ENCODE measurements at places on chromosomes 11 and 22.
A peak's percentile ranks its signal among the peaks of the same experiment; 100 is the strongest.

DNA sequence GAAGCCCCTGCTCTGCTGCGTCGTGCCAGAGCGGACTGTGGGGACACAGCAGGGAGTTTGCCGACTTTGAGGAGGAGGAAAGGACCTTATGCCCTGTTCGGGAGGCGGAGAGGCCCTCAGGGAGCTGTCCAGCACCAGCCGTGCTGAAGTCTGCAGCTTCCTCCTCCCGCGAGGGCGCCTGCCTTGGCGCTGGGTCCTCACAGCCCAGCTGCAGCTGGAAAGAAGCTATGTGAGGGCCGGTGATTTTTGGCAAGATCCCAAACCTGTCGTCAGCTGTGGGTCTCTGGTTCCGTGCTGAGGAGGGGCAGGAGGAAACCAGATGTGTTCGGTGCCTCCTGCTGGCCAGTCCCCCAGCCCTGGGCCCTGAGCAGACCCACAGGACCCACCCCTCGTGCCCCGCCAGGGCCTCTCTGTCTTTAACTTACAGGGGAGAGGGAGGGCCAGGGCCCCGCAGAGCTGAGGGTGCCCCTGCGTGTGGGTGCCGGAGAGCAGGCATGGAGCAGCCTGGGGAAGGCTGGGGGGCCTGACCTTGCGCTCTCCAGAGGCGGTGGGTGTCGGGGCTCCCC is 12.0 kb downstream of the BRSK2 start:
- DNase-seq = peak; percentile 25

DNA sequence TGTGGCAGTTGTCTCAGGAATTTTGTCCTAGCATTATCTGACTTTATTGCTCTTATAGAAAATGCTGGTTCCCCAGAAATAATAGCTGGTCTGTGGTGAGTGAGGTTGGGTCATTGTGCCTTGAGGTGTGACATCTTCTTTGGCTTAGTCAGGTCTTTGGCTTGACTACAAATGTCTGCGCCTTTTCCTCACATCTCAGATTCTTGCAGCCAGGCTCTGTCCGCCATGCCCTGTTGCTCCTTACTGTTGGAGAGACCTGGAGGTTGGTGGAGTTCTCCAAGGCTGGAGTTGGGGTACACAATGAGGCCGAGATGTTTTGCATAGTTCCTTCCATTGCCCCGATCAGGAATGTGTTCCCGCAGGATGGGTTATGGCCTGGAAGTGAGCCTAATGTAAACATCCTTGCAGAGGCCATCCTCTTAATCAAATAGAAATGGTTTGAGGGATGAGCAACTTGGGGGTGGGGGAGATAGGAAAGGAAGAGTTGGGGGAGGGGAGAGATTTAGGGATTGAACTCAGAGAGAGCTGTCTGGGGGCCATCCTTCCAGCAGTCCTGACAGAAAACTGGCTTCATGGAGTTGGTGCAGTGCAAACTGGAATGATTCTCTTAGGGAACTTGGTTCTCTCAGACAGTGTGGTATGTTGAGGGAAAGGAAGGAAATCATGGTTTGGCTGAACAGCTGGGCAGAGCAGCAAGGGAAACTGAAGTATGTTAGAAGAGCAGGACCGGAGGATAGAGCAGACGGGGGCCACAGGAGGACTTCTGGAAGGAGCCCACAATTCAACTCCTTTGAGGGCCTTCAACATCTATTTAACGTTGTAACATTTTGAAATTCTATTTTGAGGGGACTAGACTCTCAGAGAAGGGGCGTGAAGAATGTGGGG is 49.9 kb downstream of the ZBTB16 start:
- no peak for DNase-seq

DNA sequence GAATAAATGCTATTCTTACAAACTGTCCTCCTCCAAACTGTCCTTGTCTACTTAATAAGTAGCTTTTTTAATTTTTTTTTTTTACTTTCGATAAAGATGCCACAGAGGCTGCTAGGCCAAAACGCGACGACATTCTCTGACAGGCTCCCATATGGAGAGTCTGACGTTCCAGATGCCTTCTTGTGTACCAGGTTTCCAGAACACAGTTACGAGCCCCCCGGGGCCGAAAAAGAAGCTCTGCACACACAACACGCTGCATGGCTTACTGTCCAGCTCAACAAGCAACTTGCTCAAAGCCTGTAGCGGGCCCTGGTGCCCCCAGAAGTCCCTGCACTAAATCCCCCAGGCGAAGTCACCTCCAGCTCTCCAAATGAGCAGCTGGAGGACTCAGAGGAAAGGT is 39.3 kb downstream of the LARGE1 start:
- DNase-seq = no peak

GRCh38 chr11:29507376-29507775 is 509.5 kb downstream of the KCNA4 start:
- DNase-seq = no peak

GRCh38 chr22:36332623-36333332 is 55.0 kb downstream of the MYH9 start:
- DNase-seq = peak; percentile 77

DNA sequence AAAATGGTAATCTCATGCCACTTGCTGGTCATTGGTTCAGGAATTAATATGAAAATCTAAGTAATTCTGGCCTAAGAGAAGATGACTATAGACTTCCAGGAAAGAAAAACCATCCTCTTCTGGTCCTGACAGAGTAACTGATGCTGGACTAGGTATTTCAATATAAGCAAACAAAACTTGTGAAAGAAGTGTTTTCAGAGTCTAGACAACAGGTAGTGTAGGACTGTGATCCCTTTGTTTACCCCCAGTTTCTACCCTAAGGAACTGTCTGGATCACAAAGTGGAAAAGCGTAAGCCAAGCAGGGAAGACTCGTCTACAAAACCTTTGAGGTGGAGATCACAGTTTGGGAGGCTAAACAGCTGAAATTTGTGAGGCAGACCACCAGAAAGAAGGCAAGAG is 30.4 kb upstream of the ARL14EP start:
- no peak for DNase-seq

GRCh38 chr22:17853073-17853472 is 78.8 kb upstream of the BID start:
- no peak for DNase-seq

GRCh38 chr22:31120230-31120629 is 2.5 kb upstream of the INPP5J start:
- DNase-seq = no peak

- DNase-seq = peak; percentile 23
Observed at GRCh38 chr22:19523240-19524169, 705 bp downstream of the CLDN5 start.

- DNase-seq = no peak
Observed at GRCh38 chr22:46727813-46728364, 10.2 kb downstream of the CERK start.

- no peak for DNase-seq
Observed at GRCh38 chr22:19803736-19804267, 43.2 kb downstream of the TBX1 start.

DNA sequence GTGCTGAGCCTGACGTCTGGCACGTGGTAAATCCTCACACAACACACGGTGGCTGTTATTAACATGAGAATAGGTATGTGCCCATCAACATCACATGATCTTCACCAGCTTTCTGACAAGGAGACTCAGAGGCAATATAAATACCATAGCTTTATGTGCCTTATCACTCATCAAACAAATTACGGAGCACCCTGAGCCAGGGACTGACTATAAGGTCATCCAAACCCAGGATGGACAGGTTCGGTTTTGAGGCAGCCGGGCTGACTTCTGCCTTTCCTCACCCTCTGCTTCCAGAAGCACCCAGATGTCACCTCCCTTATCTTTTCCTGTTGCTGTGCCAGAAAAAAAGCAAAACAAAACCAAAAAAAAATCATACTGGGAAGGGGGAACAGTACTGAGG is 5.7 kb upstream of the PLAAT3 start:
- no peak for DNase-seq

DNA sequence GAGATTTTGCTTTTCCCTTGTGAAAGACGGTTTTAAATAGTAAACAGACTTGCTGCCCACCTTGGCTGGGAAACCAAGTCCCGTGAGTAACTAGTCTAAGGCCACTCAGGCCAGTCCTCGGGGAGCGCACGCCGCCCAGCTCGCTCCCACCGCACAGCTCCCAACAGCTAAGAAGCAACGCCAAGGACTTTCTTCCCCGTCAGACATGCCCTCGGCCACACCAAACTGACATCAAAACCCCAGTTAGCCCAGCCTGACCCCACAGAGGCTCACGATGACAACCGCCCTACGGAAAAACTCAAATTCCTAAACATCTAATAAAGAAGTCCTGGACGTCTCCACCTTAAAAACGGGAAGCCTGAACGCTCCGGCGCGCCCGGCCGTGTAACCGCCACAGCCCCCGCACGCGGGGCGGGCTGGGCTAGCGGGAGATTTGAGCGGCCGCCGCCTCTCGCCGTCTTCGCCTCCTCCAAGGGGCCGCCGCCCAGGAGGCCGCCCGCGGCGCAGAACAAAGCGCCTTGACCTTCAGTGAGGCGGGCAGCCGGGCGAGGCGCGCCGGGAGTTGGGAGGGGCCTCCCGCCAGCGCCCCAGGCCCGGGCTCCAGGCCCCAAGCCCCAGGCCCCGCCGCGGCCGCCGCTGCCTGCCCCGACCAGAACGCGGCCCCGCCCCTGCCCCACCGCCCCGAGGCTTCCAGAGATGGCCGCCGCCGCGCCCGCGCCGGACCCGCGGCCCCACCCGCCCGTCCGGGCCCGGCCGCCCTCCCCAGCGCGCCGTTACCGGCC is 486 bp downstream of the NAP1L4 start:
- DNase-seq = peak; percentile 81

- no peak for DNase-seq
Observed at GRCh38 chr22:26568207-26568706, 21.7 kb downstream of the TPST2 start.

DNA sequence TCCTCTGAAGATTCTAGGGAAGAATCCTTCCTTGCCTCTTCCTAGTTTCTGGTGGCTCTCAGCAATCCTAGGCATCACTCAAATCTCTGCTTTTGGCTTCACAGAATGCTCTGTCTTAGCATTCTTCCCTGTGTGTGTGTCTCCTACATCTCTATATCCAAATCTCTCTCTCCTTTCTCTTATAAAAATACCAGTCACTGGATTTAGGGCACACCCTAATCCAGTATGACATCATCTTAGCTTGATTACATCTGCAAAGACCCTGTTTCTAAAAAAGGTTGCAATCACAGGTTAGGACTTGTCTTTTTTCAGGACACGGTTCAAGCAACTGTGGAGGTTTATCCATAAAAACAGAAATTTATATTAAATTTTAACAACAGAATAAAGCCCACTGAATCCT is 54.4 kb downstream of the NARS2 start:
- no peak for DNase-seq

DNA sequence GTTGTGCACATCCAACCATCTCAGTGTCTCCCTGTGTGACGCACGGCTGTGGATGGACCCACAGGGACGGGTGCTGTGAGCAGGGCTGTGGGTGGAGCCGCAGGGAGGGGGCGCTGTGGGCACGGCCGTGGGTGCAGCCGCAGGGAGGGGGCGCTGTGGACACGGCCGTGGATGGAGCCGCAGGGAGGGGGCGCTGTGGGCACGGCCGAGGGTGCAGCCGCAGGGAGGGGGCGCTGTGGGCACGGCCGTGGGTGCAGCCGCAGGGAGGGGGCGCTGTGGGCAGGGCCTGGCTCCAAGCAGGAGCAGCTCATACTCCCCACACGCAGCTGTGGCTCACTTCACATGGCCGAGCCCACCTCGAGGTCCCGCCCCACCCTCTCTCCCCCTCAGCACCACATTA is 6.0 kb upstream of the MAPK11 start:
- peak; percentile 70 for DNase-seq

DNA sequence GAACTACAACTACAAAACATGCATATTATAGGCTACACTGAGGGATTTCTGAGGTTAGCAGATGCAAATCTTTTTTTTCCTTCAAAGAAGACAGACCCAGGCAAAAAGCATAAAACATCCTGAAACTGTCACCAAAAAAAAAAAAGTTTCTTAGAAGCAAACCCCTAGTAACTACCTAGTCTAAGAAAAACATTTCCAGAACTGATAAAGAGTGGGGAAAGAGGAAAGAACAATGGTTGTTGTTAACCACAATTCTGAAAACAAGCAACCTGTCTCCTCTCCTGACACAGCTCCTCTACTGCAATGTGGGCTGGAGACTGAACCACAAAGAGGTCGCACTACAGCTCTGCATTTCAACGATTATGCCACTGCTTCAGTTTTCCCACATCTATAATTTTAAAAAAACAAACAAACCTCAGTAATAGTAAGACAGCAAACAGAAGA is 15.0 kb downstream of the DENND5A start:
- no peak for DNase-seq

- peak; percentile 29 for DNase-seq
Observed at GRCh38 chr11:9760193-9760575, 96.3 kb downstream of the SWAP70 start.

DNA sequence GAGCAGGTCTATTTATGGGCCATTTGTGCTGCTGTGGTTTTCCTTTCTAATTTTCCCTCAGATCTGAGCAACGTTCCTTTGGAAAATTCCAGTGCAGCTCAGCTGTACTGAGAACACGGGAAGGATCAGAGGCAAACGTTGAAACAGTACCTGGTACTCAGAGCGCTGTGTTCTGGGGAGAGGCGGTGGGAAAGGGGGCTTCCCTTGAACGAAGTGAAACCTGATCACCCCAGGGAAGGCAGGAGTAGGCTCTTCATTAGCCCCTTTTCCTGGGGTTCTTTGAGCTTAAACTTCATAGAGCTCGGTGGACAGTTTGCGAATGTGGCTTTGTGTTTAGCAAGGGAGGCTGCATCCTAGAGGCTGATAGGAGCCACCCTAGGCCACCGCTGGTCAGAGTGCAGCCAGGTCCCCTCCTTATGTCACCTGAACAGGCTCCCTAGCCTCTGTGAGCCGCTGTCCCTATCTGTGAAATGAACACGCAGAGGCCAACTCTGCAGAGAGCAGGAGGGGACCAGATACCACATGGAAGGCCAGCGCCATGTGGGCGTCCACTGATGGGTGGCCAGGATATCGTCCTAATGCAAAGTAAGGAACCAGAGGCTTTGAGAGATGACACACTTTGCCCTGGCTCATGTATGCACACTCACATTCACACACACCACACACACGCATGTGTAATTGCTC is 1464.8 kb downstream of the BRD1 start:
- DNase-seq = no peak

DNA sequence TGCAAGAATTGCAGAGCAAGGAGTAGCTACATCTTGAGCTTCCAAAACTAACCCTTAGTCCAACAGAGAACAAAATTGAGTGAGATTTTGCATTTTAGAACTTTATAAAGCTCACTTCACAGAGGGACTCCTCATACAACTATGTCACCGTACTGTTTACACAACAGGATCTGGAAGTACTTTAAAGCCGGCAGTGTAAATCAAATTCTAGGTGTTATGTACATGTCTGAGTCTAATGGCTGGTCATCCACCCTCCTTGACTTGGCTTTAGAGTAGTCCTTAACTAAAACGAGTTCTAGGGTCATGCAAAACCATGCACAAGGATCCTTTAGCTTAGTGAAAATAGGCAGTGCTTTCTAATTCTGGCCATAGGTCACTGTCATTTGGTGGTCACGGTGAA is 23.5 kb downstream of the IRAG1 start:
- no peak for DNase-seq

- peak; percentile 33 for DNase-seq
Observed at GRCh38 chr11:1486054-1486825, at the start of gene MOB2. TSS of gene MOB2 (minus strand) at chr11:1486779. CDS start at chr11:1486556, 223 bp downstream.

- DNase-seq = no peak
Observed at GRCh38 chr22:26552466-26552865, 37.5 kb downstream of the TPST2 start.

GRCh38 chr11:118921121-118921928 is 4.4 kb downstream of the BCL9L start:
- DNase-seq = peak; percentile 98

- no peak for DNase-seq
Observed at GRCh38 chr11:109606256-109606655, 184.3 kb downstream of the C11orf87 start.

Data from inflammatory macrophage treated with lipopolysaccharide for 1 hour (primary cell).